Activated CD4-positive, alpha-beta memory T cell treated with anti-CD3 and anti-CD28 coated beads for 36 hours (primary cell): ENCODE measurements at places on chromosomes 4 and X. TPM values are rescaled to one million over a fixed set of nuclear protein-coding genes. Genes with fewer than 3 reads are reported as not detected.

RHOXF2B gene
- not detected for total RNA-seq

MEPE gene
- total RNA-seq, result not detected

DNA sequence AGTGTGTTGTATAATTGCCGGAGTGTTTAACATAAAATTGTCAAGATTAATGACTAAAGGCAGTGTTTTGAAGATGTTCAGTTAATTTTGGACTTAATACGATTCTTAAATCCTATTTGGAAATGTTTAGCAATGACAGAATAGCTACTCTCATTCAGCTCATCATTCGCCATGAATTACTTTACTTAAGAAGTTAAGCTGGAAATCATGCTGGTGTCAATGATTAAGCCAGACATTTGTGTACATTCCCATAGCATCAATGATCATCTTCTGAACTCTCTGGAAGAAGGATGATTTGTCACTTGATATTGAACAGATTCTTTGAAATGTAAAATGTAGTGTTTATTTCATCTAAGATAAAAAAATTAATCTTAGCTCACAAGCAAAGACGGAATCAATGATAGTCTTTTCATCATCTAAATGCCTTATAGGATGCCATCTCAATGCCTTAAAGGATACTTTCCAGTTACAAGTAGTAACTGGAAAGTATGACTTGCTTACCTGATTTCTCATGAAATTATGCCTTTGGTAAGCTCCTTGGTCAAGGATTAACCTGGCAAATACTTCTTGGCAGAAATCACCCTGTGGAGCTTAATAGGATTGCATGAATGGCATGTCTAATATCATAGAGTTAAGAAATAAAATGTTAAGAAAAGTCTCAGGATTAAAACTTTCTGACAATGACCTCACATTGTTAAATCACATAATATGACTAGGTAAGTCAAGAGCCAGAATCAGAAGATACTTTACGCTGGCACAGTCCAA, 515.5 kb upstream of the AGA start:
- DNase-seq, result no peak

DNA sequence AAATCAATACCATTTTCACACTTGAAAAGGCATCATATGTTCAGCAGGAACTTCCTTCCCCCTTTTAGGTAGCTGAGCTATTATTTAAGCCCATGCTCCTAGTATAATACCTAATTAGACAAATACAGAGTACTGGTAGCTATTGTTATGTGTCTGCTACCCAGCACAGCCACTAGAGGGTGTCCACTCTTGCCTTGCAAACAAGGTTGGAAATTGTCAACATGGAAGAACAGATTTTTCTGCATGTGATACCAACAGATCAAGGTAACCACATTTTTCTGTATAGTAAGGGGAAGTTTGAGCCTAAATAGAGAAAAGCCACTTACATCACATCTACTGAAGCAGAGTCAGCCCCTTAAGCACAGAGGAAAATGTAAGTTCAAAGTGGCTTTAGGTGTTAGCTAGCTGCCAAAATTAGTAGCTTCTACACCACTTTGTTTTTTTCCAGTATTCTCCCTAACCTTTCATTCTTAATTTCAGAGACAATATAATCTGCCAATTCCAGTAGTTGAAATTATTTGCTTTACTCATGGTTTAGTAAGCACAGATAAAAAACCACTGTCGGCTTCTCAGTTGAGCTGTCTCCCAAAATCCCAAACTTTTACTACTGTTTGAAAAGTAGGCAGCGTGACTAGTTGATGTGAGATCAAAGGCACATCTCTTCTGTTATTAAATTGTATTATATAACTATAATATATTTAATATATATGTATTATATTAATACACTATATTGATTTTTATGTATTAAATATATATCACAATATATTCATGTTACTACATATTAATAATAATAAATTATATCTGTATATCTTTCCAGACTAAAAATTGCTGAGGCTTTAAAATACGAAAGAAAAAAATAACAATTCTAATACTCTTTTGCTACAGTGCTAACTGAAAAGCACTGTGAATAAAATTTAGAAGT, 38.2 kb downstream of the EDNRA start:
- peak; percentile 57 for DNase-seq

VCX2 gene
- not detected for total RNA-seq

DNA sequence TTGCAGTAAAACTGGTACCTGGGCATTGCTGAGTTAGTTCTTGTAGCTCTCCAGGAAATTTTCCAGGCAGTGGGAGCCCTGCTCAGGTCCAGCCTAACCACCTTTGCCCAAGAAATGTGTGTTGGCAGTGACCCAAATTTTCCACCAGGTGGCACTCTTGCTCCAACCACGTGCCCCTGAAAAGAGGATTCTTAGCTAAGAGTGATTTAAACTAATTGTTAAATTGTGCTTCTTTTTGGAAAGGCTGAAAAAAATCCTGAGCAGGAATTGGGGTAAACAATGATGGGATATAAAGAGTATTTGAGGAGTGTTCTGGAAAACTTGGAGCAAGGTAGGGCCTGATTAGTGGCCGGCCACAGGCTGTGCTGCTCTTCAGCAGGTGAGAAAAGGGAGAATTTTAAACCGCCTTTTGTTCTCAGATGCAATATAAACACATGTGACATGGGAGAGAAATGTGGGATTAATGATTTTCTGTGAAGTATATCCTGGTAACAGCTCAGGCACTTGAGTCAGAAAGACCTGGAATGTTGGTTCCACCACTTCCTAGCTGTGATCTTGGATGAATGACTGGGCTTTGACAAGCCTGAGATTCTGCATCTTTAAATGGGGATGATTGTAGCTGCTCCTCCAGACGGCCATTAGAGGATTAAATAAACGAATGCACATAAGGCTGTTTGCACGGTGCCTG, 219.6 kb downstream of the PTTG2 start:
- peak; percentile 83 for DNase-seq

GRCh38 chr4:58600290-58600689, 1490.1 kb upstream of the IGFBP7 start:
- no peak for DNase-seq

AKAP14 gene
- total RNA-seq, result not detected

- DNase-seq, result peak; percentile 73
Measured at GRCh38 chrX:46408553-46409407, 136.4 kb downstream of the ZNF674 start.

DNA sequence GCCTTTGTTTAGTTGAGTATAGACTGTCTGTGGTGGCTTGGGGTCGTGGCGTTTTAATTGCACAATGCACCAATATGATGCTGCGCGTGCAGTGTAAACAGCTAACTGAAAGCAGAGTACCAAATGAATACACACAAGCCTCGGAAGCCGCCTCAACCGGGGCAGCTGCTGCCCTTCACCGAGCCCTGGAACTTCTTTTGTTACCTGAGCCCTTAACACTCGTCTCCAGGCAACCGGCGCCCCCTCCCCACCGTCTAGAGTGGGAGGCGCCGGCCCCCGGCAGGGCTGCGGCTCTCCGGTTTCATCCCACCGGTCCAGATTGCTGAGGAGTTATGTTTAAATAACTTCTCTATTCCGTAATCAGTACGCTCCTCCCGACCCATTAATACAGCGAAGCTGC, 173.2 kb upstream of the TBL1X start:
- no peak for DNase-seq

SLAIN2 gene
- 54.9 TPM for total RNA-seq

ARSD gene
- total RNA-seq, result 1.0 TPM

- no peak for DNase-seq
Measured at GRCh38 chr4:36224972-36225903, 19.1 kb downstream of the ARAP2 start.
